ENCODE measurements at places on chromosomes 5 and 9.

DNA sequence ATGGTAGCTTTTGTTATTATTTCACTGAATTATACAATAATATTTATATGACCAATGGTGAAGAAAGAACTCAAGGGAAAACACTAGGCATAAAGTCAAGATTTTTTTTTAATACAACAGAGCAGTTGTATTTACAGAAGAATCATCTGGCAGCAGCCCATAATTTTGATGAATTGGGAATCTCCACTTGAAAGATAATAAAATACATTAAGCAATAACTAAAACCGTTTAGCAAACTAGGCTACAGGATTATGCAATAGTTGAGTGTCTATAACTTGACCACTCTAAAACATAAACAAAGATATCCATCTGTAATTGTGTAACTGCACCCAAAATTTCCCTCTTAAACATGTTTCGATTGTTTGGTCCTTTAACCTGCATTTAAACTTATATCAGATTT is 80.8 kb downstream of the SNCAIP start:
- no peak for ATAC-seq

- ATAC-seq = no peak
Measured at GRCh38 chr9:114006931-114007691, 71.0 kb downstream of the AMBP start.

- peak; percentile 44 for ATAC-seq
Measured at GRCh38 chr5:16550316-16550952, 66.4 kb downstream of the RETREG1 start.

DNA sequence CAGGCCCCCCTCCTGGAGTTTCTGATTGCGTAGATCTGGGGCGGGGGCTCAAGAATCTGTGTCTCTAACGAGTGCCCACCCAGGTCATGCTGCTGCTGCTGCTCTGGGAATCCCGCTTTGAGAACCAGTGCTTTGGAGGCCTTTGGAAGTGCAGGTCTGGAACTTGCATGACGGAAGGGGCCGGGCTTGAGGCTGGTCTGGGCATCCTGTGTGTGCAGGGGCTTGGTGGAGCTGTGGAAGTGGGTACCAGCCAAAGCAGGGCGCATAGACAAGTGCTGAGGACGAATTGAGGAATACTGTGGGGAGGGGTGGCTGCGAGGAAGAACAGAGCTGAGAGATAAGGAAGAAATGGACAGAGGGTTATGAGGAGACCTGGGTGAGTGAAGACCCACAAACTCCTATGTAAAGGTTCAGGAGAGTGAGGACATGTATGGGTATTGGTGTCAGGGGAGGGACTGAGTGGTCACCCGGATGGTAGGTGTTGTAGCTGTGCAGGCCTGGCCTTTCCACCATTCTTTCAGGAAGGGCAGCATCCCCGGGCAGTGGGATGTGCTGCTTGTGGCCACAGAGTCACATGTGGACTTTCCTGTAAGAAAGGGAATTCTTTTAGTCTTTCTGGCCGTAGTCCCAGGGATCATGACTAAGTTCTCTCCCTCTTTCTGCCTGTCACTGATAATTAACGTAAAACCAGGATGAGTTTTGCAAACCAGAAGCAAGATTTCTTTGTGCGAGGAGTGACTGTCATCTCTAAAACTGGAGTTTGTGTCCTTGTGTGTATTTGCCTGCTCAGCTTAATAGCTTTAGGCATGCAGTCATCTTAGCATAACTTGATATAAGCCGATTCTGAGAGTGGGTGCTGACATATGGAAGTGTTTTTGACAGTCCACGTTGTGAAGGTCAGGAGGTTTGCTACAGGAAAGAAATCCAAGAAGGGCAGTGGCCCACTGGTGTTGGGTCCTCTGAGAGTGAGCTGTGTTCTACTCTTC is 43.3 kb upstream of the TJP2 start:
- peak; percentile 56 for ATAC-seq

- peak; percentile 49 for ATAC-seq
Measured at GRCh38 chr9:130320723-130321481, 55.3 kb downstream of the HMCN2 start.

DNA sequence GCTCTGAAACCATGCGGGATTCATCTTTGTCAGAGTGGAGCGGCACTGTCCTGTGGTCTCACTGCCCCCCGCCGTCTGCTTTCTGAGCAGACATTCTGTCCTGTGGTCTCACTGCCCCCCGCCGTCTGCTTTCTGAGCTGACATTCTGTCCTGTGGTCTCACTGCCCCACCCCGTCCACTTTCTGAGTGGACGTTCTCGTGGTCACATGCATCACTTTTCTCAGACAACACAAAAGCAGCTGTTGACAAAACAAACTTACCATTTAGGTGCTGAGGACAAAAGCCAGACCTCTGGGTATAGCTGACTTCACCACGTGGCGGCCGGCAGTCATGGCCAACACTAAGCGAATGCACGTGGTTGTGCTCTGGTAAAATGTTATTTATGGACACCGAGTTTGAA is 2.8 kb downstream of the LRRC14B start:
- no peak for ATAC-seq

DNA sequence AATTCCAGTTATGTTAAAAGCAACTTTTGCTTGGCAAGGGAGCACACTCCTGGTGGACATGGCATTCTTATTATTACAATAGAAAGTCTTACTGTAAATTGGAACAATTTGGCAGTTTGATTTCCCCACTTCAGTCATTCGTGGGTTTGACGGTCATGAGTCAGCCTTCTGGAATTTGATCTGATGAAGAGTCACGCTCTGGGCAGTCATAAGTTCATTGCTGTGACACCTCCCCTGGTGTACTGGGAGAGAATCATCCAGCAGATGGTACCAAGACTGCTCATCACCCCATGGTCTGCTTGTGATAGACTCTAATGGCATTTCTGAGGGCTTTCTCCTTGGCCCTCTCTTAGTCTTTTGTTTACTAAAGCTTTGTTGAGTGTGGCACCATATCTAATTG is 53.8 kb downstream of the GLRA1 start:
- no peak for ATAC-seq

DNA sequence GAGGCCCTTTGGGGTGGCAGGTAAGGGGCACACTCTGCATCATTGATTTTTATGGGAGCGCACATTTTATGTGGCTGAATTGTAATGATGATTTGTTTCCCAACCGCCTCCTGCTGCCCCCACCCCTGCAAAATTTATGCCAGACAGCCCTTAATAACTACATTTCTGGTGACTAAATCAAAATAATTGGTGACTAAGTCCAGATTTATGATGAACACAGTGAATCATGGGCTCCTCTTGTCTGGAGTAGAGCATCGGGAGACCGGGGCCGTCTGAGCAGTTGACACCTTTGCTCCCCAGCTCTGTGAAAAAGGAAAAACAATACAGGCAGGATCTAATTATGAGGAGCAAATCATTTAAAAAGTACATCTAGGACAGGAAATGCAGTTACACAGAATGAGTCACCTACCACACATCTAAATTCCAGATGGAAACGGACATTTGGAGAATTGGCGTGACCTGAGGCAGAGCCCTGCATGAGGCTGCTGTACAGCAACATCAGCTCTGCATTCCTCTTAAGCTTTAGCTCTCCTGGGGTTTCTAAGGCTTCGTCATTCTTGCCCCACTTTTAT is 58.9 kb downstream of the DOCK2 start:
- ATAC-seq = no peak

GRCh38 chr5:14816374-14816998 is 55.1 kb downstream of the ANKH start:
- ATAC-seq = peak; percentile 57

DNA sequence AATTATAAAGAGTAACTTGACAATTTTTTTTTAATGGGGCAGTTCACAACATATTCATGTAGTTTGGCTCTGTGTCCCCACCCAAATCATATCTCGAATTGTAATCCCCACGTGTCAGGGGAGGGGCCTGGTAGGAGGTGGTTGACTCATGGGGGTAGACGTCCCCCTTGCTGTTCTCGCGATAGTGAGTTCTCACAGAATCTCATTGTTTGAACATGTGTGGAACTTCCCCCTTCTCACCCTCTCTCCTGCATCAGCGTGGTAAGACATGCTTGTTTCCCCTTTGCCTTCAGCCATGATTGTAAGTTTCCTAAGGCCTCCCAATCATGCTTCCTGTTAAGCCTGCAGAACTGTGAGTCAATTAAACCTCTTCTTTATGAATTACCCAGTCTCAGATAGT is 40.7 kb downstream of the FBXW11 start:
- peak; percentile 11 for ATAC-seq

DNA sequence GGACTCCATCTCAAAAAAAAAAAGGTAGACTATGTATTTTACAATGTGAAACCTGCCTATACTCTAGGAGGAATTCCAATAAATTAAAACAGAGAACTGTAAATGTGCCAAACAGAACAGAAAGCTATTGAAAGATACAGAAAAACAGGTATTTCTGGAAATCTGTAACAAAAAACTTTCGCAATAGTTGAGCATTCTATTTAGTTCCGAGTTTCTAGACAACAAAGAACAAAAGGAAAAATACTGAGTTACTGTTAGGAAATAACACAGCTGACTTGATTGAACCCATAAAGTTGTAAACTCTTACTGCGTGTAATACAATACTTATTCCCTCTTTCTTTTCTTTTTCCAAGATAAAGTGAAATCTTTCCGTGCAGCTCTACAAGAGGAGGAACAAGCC is 18.6 kb downstream of the DIMT1 start:
- peak; percentile 78 for ATAC-seq

DNA sequence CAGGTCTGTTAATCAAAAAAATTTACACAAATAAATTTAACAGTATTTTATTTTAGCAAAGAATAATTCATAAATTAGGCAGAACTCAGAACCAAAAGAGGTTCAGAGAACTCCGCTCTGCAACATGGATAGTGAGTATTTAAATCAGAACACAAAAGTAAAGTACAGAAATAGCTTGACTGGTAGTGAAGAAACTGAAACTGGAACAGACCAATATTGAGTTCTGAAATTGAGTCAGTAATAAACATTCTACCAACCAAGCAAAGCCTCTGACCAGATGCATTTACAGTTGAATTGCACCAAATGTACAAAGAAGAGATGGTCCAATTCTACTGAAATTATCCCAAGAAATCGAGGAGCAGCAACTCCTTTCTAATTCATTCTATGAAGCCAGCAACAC is 1542.8 kb downstream of the EFNA5 start:
- no peak for ATAC-seq

DNA sequence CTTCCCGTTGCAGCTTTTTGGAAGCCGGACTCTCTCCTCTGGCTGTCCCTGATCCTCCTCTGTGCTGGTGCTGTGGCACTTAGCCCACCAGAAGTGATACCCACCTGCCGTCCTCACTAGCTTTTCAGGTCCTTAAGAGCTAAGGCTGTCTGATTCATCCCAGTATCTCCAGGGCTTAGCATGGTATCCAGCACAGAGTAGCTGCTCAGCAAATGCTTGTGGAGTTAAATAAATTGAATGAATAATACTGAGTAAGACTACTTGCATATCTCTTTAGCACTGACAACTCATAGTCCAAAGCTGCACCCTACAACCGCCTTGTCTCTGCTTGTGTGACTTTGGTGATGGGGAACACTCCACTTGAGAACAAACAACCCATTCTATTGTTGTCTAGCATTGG is 7.7 kb upstream of the XPA start:
- ATAC-seq = peak; percentile 75

DNA sequence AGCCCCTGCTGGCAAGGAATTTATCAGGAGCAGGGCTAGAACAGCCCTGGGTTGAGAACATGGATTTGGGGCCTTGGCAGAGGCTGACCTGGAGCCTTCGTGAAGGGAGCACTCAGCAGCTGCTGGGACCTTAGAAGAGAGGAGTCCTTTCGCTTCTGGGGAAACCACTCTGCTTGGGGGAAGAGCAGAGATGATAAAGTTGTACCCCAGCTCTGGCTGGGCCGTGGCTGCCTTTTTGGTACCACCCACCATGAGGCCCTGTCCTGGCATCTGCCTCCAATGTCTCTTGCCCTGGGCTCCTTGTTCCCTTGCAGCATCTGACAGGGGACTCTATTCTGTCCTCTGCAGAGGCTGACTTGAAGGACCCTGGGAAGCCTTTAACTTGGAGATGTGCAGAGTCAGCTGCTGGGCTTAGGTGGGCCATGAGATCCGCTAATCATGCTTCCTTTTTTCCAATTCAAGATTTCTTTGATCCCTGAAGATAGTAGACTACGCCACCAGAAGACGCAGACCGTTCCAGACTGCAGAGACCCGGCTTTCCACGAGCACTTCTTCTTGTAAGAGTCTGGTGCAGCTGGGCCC is 20.2 kb downstream of the RGS3 start:
- no peak for ATAC-seq

GRCh38 chr9:91663858-91664257 is 240.2 kb upstream of the NFIL3 start:
- peak; percentile 29 for ATAC-seq

DNA sequence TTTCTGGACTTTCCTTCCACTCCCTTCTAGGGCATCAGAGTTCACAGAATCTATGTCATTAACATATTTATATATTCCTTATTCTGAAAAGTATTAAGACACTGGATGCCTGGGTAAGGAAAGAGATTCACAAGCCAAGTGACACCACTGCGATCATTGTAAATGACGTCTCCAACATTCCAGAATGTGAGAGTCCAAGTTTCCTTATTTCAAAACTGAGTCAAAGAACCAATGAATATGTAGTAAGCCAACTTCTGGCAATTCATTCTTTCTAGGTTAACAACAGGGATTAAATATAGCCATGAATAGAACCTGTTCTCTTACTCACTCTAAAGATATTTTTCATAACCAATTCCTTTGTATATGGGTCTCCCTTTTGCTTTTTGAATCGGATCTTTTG is 18.1 kb downstream of the RAI14 start:
- peak; percentile 92 for ATAC-seq

DNA sequence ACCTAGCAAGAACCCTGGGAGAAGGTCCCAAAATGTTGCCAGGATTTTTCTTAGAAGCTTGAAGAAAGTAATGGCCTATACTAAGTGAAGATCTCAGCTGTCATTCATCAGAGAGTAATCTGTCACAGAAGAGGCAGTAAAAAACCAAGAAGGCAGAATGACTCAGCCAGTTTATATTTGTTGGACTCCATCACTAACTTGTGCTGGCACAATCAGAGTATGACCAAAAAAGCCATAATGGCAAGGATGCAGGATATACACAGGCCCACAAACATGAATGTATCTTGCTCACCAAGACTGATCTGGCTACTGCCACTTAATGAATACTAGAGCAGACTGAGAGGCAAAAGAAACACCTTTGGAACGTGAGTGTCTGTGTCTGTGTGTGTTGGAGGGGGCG is 104.0 kb upstream of the POU5F2 start:
- ATAC-seq = no peak

All from esophagus mucosa (tissue), 1 donor.